ENCODE measurements at places on chromosomes 11 and 22.
A peak's percentile ranks its signal among the peaks of the same experiment; 100 is the strongest.

GRCh38 chr22:31272522-31273446 lies 19.5 kb downstream of the PIK3IP1 start:
- peak; percentile 47 for DNase-seq

DNA sequence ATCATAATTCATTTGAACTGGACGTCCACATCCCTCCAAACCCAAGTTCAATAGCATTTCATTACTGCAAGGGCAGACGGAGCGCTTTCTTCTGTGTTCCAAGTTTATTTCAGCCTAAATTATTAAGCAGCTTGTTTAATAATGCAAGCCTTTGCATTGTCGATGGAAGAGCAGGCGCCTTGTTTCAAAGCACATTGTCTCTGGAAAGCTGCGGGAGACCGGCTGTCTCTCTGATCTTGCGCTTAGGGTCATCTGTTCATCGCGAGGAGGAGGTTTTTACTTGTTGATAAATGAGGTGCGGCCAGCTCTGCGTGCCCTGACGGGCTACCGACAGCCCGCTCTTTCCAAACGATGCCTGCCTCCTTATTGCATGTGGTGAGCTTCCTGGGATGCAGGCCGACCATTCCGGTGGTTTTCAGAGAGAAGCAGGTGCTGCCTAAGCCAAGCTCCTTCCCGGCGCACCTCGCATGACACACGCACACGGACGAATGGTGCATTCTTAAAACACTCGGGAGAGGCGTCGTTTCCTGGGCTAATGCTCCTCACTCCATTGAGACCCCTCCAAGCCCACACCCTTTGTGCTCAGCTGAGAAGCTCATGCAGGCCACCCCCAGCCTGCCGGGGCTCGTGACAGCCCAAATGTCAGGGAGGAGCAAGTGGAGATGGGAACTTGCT lies 456.9 kb downstream of the BRD1 start:
- no peak for DNase-seq

DNA sequence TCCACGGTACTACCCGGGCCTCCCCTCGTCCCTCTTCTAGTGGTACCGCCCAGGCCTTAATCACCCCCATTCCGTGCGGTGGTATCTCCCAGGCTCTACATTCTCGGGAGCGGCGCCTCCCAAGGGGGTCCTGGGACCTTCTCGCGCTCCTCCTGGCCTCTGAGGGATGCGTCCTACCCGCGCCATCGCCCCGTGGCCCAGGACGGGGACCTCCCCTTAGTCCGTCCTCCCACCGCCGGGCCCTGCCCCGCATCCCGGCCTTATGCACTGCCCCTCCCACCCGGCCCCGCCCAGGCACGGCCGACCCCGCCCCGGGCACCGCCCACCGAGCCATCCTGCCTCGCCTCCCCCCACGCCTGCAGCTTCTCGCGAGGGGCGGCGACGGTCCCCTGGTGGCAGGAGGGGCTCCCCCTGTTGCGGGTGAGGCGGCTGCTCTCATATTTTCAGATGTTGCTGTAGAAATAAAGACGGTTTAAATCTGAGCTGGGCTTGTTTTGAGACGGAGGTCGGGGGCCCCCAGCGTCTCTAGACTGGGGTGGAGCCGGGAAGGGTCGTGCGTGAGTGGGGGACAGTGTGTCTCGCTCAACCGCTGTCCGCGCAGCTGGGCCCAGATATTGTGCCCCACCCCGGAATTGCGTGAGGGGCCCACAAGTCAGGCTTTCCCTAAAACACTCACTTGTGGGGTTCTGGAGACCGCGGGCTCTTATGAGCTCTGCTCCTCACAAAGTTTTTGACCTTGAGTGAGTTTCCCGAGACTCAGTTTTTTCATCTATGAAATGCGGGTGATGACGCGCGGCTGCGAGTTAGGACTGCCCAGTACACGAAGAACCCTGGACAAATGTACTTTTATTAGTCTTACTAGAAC lies 828 bp upstream of the RAB1B start:
- DNase-seq, result peak; percentile 66

- no peak for DNase-seq
Observed at GRCh38 chr11:120635136-120635810, 123.7 kb downstream of the GRIK4 start.

DNA sequence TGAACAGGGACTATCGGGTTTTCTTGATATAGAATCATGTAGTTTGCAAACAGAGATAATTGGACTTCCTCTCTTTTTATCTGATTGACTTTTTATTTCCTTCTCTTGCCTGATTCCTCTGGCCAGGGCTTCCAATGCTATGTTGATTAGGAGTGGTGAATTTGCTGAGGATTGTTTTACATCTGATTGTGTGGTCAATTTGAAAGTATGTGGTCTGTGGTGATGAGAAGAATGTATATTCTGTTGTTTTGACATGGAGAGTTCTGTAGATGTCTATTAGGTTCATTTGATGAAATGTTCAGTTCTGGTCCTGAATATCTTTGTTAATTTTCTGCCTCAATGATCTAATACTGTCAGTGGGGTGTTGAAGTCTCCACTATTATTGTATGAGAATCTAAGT lies 713.2 kb upstream of the CCDC179 start:
- no peak for DNase-seq

GRCh38 chr11:32318071-32319055 lies 117.0 kb downstream of the WT1 start:
- no peak for DNase-seq

GRCh38 chr22:42190274-42190673 lies 59.7 kb upstream of the CYP2D6 start:
- no peak for DNase-seq

- DNase-seq, result no peak
Observed at GRCh38 chr11:122764371-122765090, 73.8 kb upstream of the CRTAM start.

GRCh38 chr11:35082321-35083180 lies 56.4 kb upstream of the CD44 start:
- peak; percentile 86 for DNase-seq

GRCh38 chr11:97060184-97060583 lies 670.4 kb downstream of the JRKL start:
- DNase-seq, result no peak

DNA sequence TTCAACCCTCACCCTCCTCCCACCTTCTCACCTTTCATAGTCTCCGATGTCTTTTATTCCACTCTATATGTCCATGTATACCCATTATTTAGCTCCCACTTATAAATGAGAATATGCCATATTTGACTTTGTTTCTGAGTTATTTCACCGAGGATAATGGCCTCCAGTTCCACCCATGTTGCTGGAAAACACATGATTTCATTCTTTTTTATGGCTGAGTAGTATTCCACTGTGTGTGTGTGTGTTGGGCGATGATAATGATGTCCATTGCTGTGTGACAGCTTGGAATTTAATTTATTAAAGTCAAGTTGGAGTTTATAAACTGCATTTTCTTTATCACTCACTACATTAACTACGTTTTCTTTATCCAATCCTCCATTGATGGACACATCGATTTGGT lies 3.2 kb upstream of the HINFP start:
- no peak for DNase-seq

- DNase-seq, result peak; percentile 59
Observed at GRCh38 chr22:39144101-39144767, 8.2 kb downstream of the CBX7 start.

- no peak for DNase-seq
Observed at GRCh38 chr22:38964306-38964705, 6.9 kb downstream of the APOBEC3A start.

DNA sequence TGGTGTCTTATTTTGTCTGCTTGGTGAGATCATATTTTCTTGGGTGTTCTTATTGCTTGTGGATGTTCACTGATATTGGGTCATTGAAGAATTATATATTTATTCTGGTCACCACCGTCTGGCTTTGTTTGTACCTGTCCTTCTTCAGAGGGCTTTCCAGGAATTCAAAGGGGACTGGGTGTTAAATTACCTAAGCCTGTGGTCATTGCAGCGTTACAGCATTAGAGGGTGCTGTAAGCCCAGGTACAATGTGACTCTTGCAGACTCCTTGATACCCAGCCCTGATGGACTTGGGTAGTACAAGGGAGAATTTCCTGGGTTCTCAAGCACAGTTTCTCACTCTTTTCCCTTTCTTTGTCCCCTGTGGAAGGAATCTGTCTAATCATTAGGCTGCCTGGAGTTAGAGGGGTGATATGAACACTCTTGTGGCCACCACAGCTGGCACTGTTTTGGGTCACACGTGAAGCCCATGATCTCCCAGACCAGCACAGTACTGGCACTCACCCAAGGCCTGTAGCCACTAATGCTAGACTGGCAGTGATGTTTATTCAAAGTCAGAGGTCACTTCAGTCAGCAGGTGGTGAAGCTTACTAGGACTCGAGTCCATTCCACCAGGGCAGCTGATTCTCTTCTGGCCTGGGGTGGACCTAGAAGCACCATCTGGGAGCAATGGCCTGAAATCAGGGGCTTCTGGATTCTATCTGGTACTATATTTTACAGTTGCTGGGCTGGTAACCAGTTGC lies 56.1 kb upstream of the NARS2 start:
- DNase-seq, result no peak

- DNase-seq, result no peak
Observed at GRCh38 chr11:92475316-92475715, 250.7 kb downstream of the FAT3 start.

GRCh38 chr11:87022738-87023137 lies 15.0 kb upstream of the TMEM135 start:
- DNase-seq, result no peak

DNA sequence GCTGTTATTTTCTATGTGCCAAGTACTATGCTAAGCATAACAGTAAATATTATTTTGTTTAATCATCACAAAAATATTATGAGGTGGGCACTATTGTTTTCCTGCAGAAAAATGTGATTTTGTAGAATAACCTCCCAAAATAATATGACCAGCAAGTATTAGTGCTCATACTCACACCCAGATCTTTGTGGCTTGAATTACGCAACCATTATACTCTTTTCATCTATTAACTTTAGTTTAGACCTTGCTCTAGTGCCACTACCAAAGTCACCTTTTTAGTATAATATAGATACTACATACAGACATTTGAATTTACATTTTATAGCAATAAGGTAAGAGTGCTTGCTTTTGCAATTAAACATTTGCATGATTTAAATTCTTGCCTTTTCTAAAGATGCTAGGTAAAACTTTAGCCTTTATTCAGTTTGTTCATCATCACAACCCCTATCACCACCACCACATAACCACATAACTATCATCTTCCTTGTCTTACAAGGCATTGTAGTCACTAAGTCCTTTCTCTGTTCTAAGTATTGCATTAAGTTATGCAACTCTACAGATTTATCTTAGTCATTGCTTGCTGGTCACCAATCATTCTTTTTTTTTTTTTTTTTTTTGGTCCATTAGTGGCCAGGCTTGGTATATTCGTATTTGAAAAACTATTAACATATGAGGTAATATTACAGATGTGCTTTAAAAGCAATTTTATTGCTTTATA lies 68.4 kb downstream of the GAS2 start:
- no peak for DNase-seq

DNA sequence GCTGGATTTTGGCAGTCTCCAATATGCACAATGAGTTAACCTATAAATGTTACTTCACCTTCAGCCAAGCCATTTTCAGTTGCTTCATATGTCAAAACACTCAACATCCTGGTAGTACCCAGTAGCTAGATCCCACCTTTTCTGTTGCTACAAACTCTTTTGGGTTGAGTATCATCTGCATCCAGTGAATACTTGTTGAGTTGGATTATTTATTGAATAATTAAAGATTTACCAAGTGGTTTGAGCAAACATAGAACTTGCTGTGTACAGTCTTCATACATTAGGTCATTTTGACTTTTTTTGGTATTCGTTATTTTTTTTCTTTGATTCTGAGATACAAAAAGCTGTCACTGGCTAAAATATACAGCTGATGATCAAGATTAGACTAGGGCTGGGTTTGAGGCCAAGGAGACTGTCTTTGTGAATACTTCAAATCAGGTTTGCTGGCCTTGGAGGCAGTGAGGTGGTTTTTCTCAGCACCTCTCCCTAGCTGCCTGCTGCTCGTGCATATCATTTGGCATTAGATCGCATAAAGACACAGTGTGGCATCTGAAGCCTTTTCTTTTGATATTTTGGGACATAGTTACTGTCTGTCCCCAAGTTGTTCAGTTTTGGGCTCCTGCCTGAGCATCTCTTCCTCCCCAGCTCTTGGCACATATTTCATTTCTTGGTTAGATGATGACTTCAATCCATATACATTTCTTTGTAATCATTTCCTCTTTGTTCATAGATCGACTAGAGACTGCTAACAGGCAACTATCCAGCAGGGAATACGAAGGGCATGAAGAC lies 62.8 kb downstream of the AMOTL1 start:
- DNase-seq, result no peak

DNA sequence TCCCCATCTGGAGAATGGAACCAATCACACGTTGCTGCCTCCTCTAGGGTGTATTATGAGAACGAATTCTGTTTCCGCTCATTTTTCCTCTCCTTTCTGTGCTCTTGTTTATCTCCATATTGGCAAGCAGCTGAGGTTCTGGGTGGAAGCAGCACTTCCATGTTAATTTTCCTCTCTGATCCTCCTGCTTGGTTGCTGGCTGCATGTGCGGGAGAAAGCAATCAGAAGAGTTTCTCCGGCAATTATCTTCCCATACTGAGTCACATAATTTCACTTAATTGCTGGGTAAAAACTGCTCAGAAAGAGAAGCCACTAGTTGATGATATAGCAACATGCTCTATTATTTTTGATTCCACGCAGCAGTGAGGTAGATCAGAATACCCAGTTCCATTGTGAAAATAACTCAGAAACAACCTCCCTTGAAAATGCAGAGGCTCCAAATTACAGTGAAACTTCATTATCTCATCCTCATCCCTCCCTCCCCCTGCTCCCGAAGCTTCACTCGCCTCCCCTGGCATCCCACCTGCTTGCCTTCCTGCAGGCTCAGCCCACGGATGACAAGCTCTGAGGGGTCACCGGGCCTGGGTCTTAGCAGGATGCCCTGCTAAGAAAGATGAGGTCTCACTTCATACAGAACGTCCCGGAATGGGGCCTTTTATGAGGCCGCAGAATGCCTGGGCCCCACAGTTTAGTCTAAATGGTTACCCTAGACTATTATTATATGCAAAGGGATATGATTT lies 20.4 kb downstream of the FXYD6 start:
- DNase-seq, result no peak

GRCh38 chr11:84909740-84910139 lies 717.4 kb downstream of the DLG2 start:
- DNase-seq, result no peak

- DNase-seq, result no peak
Observed at GRCh38 chr11:113458189-113458588, 17.0 kb downstream of the DRD2 start.

DNA sequence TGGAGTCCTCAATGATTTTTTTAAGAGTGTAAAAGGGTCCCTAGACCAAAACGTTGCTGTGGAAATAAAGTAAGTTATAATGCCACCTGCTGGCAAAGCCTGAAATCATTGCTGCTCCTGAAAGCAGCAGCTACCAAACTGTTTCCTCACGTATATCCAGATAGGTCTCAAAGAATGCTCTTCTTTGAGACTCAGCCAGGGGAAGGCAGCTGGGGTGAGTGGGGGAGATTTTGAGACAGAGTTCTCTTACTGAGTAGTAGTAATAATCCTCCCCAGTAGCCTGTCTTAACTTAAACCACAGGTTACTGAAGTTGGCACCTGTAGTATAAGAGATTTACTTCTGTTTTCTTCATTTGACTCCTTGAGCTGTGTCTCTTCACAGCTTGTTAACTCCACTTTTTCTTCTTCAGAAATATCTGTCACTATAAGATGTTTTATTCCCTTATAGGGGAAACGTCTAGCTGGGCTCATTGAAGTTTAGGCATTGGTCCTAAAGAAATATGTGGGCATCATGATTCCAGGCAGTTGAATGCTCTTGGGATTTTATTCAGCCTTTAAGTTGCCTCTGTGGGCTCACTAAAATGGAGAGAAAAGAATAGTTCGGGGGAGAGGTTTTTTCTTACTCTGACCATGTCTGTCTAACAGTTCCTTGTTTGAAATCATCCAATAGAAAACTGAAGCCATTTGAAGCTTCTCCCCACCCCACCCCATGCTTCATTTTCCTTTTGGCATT lies 77.9 kb downstream of the BTBD10 start:
- DNase-seq, result peak; percentile 22

- no peak for DNase-seq
Observed at GRCh38 chr11:119681361-119681910, 47.6 kb downstream of the NECTIN1 start.
